ENCODE measurements at places on chromosomes 4 and X. TPM values are rescaled to one million over a fixed set of nuclear protein-coding genes. Genes with fewer than 3 reads are reported as not detected.

DNA sequence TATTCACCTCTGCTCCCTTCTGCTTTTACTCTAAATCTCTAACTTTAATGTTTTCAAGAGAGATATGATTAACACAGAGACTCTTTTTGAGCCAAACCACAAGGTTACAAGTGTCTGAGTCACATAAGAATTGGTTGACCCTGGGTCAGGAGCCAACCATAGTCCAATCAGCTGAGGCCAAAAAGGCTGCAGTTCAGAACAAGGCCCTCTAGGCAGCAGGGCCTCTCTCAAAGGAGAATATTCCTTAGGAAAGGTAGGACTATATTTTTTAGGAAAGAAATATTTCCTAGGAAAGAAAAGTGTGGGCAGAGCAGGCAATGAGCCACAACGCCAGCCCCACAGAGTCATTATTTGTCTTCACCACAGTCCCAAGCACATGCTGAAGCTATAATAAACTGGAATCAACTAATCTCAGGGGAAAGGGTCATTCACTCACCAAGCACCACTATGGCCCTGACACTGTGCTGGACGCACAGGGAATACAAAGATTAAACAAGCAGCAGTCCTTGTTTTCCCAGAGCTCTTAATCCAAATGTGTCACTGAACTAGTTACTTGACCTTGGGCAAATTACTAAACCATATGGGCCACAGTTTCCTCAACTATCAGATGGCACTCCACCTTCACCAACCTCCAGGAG is 2.2 kb downstream of the ATP8A1 start:
- DNase-seq = no peak

GRCh38 chr4:114364857-114365256 is 233.8 kb upstream of the UGT8 start:
- no peak for DNase-seq

GRCh38 chrX:76977452-76977851 is 469.7 kb upstream of the FGF16 start:
- DNase-seq = no peak

GRCh38 chr4:98536631-98537030 is 121.8 kb downstream of the TSPAN5 start:
- DNase-seq = no peak

GRCh38 chr4:74112399-74113105 is 13.6 kb upstream of the CXCL2 start:
- DNase-seq = no peak

DNA sequence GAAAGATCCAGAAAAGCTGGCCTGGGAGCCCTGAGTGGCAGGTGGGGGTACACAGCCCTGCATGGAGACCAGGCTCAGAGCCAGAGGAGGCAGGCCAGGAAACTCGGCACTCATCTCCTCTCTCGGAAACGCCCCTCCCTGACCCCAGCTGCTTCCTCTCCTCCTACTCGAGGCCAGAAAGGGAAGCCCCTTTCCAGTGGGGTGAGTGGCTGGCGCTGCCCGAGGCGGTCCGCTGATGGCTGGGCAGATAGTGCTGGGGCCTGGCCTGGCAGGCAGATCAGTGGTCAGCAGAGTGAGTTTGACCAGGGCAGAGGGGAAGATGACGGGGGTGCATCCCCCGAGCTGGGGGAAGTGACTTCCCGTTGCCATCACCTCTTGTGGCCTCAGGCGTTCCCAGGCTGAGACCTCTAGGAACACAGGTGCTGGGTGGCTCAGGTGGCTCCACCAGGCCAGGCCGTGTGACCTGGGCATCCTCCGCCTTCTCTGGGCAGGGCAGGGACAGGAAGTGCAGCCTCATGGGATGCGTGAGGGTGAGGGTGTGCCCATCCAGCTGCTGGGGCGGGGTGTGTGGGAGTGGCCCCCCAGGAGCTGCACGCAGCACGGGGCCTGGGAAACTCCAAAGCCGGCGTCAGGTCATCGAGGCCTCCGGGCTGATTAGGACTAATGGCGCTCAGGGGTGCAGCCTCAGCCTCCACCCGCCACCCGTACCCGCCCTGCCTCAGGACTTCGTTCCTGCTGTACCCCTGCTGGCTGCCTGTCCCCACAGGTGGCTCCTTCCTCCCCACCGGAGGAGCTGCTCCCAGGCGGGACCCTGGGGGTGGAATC is 5.7 kb downstream of the SH3BP2 start:
- DNase-seq = no peak

DNA sequence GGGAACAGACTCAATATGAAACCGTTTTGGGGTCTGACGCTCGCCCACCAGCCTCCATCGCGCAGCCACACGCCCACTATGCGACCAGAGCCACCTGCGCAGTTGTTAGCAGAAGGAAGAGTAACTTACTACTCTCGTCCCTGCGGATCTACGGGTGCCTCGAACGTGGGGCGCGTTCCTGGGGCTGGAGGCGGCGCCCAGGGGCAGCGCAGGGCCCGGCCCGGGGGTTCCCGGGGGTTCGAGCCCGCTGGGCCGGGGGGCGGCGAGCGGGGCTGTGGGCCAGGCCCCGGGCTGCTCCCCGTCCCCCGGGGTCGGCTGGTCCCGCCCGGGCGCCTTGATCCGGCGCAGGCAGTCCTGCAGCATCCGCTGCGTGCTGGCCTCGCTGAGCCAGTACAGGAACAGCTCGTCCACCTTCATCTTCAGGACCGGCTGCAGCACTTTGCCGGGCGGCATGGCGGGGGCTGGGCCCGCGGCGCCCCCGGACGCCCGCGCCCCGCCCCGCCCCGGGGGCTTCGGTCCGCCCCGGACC is 404 bp downstream of the PPP2R3B start:
- no peak for DNase-seq

GRCh38 chr4:127149086-127149485 is 483.7 kb upstream of the INTU start:
- no peak for DNase-seq

DNA sequence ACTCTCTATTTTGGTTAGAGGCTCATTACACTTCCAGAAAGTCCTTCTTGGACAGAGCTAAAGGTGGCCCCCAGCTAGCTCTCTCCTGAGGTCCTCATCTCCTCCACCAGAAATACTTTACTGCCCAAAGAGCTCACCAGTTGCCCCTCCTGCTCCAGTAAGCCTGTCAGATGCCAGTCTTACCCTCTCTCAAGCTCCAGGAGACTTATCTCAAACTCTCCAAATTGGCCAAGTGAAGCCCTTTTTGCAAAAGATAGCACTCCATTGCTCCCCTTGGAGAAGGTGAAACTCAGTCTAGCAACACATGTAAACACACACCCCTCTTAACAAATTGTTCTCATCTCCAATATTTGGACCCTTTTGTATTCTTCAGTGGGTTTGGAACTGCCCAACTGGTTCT is 128.5 kb downstream of the ZNF330 start:
- DNase-seq = no peak

DNA sequence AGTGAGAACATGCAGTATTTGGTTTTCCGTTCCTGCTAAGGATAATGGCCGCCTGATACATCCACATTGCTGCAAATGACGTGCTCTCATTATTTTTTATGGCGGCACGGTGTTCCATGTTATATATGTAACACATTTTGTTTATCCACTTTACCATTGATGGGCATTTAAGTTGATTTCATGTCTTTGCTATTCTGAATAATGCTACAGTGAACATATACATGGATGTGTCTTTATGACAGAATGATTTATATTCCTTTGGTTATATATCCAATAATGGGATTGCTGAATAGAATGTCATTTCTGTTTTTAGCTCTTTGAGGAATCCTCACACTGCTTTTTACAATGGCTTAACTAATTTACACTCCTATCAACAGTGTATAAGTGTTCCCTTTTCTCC is 1223.2 kb downstream of the RAPGEF2 start:
- DNase-seq = no peak

DNA sequence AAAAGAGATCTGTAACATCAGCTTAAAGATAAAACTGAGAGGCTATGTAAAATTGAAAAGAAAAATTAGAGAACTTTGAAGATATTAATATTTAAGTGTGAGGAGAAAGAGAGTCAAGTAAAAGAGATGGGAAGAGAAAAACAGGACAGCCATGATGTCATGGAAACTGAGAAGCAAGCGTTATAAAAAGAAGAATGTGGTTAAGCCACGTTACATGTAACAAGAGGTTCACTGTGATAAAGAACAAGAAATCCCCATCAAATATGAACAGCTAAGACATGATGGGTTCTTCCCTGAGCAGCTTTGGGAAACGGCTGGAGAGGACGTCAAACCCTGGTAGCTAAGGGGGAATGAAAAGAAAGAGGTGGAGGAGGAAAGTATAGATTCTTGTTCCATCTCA is 1269.3 kb upstream of the TENM3 start:
- no peak for DNase-seq

GRCh38 chr4:90855111-90855510 is 727.9 kb downstream of the CCSER1 start:
- no peak for DNase-seq

GRCh38 chr4:155964016-155964891 is 10.6 kb upstream of the CTSO start:
- DNase-seq = no peak

GRCh38 chr4:56371426-56372220 is 15.7 kb downstream of the AASDH start:
- DNase-seq = no peak

GRCh38 chrX:51614353-51615012 is 4.2 kb downstream of the CENPVL3 start:
- peak; percentile 33 for DNase-seq

DNA sequence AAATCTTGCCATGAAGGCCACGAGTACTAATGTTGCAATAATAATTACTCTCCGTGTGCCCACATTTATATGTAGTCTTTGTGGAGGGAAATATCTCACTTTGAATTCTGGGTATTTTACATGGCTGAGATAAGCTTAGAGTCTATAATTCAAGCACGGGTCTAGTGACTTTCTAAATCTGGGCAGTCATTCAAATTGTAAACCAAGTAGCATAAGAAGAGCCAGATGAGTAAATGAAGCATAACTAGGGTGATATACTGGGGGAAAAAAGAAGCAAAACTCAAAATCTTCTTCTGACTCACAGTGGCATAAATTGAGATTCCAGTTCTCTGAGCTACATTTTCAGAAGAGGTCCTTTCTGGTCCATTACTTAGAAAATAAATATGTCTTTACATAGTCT is 53.0 kb downstream of the MAPK10 start:
- no peak for DNase-seq

GRCh38 chr4:51835855-51836254 is 7.1 kb upstream of the DCUN1D4 start:
- DNase-seq = no peak

KIAA1210 gene
- not detected for total RNA-seq

UGT2B17 gene
- total RNA-seq = not detected

PCDH19 gene
- total RNA-seq = 0.06 TPM

COPS4 gene
- total RNA-seq = 40.4 TPM

KLHL34 gene
- not detected for total RNA-seq

BTK gene
- not detected for total RNA-seq

TMEM255A gene
- total RNA-seq = 0.07 TPM

COX7B gene
- total RNA-seq = 680 TPM

NR3C2 gene
- total RNA-seq = 0.12 TPM

ASB5 gene
- total RNA-seq = not detected

CT45A2 gene
- not detected for total RNA-seq

Measured in NCI-H460 (cell line).